CD4-positive, alpha-beta T cell (primary cell): ENCODE measurements at places on chromosomes 5 and 9.

DNA sequence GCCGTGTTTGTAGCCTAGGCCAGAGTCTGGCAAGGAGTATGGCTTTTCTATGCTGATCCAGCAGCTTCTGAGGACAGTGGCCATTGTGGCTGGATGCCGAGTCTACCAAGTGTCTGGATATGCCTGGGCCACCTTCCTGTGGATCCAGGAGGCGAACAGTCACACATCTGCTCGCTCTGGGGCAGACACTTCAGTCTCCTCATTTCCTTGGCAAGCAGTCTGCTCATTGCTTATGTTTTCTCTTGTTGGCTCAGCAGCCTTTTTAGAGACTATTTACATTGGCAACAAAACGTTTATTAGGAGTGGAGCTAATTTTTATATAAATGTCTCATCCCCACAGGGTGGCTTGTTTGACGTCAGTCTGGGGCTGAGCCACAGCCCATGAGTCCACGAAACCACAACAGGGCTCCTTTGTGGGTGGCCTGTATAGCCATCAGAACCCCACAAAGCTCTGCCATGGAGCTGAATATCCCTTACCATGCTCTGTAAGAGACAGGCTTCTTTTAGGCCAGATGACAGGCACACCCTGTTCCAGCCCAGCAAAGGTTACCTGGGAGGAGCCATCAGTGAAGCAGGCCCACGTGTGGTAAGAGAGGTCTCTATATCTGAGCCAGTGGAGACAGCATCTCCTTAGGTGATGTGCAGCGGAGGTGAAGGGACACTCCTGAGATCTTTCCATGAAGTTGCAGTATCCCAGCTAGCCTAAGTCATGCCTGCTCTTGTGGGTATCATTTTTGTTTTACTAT lies 221.7 kb downstream of the DIRAS2 start:
- DNase-seq, result no peak

GRCh38 chr5:20972419-20972925 lies 984.5 kb upstream of the CDH18 start:
- DNase-seq, result no peak

DNA sequence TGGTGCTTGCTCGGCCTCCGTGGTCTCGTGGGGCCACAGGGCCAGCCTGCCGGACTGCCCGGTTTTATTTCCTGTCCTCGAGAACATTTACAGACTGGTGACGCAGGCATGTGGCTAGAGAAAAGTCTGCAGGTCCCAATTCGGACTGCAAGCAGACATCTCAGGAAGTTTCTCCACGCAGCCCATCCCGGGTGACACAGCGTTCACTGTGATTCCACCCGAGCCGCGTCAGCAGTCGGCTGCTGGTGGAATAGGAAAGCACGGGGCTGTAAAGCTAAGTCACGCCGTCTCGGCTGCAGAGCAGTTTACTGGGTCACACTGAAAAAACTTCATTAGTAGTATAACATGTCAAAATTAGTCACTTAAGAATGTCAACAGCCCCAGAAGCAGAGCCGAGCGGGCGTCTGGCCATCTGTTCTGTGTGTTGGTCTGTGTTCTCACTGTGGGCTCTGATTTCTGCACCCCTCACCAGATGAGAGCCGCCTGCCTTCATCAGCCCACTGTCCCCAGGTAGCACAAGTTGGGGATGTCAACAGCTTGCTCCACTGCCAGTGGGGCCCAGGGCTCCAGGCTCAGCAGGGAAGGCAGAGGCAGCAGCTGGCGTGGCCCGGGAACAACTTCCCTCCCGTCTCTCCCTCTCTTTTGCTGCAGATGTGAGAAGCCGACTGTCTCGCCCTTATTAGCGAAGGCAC lies 363.7 kb downstream of the IRX2 start:
- DNase-seq, result no peak

- no peak for DNase-seq
Observed at GRCh38 chr5:179621551-179622214, 1.8 kb downstream of the HNRNPH1 start.

DNA sequence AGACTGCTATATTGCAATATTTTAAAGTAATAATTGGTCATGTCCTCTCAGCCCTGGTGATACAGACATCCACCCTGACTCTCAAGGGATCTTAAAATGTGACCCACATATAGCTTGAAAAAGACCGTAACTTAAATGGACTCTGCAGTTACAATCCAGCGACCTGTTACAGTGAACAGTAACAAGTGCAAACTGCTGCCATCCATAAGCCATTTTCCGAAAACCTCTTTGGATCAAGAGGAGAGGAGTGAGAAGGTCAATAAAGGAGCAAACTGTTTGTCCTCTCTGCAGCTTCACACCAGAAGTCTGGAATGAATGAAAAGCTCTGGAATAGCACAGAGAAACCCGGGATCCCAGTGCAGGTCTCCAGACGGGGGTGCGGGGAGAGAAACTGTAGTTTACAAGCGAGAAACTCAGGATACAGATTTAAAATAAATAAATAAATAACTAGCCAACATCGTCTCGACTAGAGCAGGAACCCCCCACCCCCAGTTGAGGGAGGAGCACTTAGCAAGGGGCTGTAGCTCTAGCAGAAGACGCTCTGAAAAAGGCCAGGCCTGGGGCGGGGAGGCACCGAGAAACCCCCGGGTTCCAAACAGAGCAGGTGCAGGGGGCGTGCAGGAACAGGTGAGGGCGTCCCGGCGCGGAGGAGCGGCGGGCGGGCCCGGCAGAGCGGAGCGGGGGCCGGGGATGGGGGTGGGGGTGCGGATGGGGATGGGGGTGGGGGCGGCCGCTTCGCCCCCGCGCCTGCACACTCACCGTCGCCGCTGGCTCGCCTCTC lies 572 bp downstream of the ZDHHC21 start:
- DNase-seq, result no peak

DNA sequence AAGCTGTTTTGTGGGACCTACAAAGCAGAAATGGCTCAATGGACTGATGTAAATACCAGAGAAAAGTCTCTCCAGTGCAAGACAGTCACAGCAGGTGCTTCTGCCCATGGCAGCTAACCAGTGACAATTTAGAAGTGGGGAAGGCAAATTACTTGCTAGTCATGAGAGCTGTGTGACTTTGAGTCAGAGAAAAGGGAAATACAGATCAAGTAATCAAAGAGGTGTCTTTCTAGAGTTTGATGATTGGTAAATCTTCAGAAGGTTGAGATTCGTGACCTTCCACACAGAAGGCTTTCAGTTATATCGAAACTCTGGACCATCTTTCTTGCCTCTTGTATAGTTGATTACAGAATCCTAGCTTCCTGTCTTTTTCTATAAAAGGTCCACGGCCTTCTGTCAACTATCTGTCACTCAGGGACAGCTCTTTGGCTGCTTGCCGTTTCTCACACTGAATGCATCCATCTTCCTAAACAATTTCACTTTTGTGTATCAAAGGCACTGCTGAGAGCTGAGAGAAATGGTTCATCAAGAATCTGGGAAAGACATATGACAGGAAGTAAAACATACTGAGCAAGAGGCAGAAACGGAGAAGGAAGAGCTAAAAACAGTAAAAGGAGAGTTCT lies 993.9 kb upstream of the ACO1 start:
- DNase-seq, result no peak

DNA sequence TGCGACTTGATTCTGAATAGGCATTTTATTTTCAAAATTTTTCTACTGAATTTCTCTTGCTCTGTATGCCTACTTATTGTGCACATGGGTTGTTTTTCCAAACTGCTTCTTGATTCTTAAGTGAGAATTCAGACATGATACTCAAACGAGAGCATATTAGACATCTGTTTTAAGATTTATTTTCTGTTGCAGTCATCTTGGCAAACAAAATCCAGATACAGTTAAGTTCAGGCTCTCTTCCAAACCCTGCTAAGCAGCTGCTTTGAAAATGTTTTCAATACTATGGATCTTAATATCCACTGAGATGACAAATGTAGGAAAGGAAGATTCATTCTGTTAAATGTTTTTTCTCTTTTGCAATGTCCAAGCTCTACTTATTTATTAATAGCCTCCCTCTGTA lies 4.5 kb downstream of the TMEM215 start:
- DNase-seq, result no peak

DNA sequence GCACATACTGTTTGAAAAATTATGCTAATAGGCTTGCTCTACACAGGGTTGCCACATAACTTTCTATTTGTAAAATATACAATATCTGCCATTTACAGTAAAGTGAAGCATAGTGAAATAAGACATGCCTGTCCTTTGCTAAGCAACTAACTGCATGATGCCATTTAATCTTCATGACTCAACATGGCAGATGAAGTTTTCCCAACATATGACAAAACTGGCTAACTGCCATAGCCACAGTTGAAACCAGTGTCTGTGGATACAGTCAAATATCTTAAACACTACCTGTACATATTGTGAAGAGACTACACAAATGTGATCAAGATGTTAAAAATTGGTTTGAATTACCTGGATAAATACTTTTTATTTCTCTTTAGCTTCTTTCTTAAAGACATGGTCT lies 3.1 kb upstream of the DMAC1 start:
- no peak for DNase-seq

- no peak for DNase-seq
Observed at GRCh38 chr5:10546186-10546585, 17.7 kb upstream of the ANKRD33B start.

DNA sequence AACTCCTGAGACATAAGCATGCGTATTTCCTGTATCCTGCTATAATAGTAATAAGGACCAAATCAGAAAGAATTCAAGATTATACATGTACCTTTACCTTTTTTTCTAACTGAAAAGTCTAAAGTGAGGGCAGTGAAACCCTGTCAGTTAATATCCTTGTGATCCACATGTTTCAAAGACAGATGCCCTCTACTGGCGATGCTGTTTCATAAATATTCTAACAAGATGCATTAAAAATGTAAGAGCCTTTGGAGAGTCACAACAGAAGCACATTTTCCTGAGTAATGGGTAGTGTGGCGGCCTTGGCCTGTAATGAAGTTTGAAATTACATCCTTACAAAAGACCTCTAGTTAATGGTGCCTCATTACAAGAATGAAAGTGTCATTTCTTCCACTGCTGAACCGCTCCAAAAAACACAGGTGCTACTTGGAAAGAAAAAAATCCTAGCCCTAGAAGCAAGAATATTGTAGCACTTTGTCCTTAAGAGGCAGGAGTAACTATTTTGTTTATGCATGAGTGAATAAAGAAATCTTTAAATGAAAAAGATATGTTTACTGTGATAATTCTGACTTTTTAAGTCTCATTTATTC lies 232.6 kb downstream of the EPB41L4A start:
- peak; percentile 43 for DNase-seq

DNA sequence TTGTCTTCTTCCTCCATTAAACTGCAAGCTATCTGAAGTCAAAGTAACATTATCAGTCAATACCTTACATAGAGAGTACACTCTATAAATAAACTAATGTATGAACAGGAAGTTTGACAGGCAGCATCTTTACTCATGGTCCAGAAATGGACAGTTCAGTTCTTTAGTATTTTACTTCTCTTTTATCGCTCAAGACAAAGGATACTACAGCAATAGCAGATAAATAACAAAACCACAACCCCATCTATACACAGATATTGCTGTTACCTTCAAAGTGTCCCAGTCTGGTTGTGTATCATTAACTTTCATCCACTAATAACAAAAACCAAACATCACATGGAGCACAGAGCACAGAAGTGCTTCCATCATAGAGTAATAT lies 46.4 kb downstream of the SEMA5A start:
- no peak for DNase-seq

- peak; percentile 84 for DNase-seq
Observed at GRCh38 chr5:43007911-43008362, 32.2 kb downstream of the ANXA2R start.

DNA sequence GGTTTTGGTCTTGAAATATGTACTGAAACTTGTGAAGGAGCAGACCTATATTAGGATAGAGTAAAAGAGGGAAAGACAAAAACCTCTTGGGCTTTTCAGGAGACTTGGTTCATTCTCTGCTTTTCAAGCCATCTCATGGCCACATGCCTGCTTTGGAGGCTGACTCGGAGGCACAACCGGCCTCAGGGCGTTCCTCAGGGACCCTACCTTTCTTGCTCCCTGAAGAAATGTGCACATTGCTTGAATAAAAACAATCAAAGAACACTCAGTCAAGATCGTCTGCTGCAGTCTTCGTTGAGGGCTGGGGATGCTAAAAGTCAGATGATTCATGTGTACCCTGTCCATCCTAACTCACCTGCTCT lies 994 bp downstream of the IRGM start:
- no peak for DNase-seq

GRCh38 chr5:27535031-27535557 lies 496.7 kb upstream of the CDH9 start:
- no peak for DNase-seq

DNA sequence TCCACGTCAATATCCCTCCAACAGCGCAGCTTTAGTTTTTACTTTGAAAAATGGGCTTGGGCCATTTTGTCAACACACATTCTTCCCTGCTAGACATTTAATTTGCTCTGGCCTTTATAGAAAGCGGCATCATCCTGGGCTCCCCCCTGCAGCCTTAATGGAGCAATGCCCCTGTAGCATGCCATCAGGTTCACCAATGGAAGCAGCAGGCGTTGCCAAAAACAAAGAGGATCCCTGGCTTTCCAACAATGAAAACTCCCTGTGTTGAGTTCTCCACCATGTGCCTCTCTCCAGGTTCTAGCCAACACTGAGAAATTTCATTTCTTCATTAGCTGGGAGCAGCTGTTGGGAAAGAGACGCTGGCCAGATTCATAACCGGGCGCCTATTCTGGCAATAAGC lies 139.5 kb downstream of the ZNF622 start:
- DNase-seq, result no peak
